Stimulated activated CD4-positive, alpha-beta T cell treated with anti-CD3 and anti-CD28 coated beads, Interleukin-12 subunit alpha, Interleukin-12 subunit beta, amount 100 ng/mL, for 4 hours (primary cell): ENCODE measurements at places on chromosomes 5 and 9.

DNA sequence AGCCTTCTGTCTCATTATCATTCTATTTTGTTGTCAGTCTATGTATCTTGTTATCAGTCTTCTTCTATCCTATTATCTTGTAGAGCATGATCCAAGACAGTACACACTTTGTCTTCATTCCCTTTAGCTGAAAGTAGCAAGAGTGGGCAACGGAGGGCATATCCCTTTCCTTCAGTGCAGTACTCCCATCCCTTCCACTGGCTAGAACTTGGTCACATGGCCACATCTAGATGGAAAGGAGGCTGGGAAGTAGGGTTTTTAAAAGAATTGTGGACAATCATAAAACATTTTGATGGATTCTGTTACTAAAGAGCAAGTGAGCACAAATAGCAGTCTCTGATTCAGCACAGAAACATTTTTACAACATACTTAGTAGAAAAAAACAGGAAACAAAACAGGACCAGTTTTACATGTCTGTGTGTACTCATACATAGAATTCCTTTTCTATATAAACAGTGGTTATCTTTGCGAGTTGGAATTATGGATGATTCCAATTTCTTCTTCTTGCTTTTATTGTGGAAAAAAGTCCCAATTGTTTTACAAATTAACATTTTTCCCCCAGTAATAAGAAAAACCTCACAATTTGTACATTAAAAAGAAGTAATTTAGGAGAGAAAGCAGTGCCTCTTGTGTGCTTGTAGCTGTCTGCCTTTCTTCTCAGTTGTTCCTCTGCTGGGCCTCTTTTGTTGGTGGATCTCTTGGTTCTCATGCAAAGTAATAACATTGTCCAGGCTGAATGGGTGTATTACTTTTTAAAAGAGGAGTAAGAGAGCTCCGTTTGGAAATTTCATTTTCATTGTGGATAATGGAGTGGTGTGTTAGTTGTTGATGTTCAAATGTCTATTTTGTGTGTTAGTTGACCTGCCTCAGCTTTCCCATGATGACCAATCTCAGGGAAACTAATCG is 410.9 kb upstream of the TRPC7 start:
- DNase-seq, result no peak

DNA sequence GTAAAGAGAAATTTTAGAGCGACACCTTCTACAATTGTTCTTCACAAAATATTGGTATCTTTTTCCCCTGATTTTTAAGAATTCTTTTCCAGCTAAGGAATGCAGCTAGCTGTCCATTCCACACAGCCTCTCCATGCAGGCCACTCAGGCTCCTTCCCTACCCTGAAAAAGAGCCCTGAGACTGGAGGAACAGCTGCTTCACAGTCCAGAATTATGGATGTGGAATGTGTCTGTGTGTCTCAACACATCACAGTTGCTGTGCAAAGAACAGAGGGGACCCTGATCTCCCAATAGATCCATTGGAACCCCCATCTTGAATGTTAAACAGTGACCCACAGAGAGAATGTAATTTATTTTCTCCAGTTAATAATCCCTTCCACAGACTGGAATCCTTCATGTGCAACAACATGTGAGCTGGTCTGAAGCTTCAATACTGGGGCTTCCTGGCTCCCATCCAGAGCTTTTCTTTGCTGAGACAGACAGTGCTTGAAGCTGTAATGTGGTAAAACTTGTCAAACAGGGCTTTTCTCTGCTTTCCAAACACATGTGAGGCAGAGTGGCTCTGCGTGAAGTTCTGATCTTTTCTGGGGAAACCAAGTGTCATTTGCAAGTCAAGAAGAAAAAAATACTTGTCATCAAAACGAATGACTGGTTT is 53.3 kb upstream of the SMC5 start:
- no peak for DNase-seq

DNA sequence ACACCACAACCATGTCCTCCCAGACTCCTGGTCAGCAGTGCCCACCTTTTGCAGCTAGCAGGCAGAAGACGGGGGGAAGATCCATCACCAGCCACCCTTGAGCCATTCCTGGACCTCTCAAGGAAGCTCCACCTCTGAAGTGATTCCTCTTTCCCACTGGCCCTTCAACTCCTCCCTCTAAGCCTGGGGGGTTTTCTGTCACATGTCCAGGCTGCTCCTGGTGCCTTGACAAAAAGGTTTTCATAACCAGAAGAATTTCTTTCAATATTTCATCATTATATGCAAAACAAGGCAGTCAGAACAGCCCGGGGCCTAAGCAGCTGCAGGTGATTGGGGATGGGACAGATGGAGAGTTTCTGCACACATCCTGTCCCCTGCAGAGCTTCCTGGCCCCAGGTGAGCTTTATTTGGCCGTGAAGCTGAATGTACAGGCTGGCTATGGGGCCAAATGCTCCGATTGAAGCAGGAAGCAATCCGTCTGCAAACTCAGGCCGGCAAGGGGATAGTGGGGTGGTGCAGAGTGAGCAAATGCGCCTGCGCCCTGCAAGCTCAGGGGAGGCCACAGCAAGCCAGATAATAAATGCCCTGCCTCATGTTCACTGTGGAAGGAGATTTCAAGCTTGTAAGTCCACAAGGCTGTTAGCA is 173.5 kb downstream of the C5orf15 start:
- DNase-seq, result no peak

DNA sequence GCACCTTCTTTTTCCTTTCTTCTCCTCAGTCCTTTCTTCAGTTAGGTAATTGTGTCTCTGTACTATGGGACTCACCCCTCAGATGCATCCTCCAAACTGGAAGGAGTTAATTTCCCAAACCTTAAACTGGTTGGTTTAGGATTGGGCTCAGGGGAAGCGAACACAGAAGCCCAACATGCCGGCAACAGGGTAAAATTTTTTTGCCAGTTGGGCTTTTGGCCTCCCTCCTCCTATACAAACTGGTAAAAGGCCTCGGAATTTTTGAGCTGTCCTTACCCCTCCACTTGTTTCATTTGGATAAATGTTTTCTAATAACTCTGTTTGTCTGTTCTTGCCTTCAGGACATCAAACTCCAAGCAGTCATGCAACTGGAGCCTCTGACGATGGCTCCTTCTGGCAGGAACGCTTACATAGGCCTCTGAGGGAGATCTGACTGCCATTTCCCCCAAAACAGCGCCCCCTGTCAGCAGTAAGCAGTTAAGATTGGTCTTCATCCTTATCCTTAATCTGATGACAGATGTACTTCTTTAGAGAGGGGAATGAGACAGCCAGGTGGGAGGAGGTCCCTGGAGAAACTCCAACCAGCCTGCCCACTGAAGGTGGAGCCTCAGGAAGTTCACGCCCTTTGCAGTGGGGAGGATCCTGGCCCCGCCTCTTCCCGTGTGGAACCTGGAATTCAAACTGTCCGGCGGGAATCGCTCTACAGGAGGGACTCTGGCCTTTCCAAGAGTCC is 57.8 kb upstream of the SPINK5 start:
- no peak for DNase-seq

- no peak for DNase-seq
These were observed 591.0 kb upstream of the DMAC1 start for GRCh38 chr9:8390571-8390970.

- DNase-seq, result no peak
These were observed 40.7 kb upstream of the HSD17B4 start for GRCh38 chr5:119411361-119412278.

- no peak for DNase-seq
These were observed 234.1 kb downstream of the LRRC70 start for GRCh38 chr5:62812621-62813255.

- no peak for DNase-seq
These were observed 7.6 kb upstream of the CXXC5 start for GRCh38 chr5:139640421-139641115.

DNA sequence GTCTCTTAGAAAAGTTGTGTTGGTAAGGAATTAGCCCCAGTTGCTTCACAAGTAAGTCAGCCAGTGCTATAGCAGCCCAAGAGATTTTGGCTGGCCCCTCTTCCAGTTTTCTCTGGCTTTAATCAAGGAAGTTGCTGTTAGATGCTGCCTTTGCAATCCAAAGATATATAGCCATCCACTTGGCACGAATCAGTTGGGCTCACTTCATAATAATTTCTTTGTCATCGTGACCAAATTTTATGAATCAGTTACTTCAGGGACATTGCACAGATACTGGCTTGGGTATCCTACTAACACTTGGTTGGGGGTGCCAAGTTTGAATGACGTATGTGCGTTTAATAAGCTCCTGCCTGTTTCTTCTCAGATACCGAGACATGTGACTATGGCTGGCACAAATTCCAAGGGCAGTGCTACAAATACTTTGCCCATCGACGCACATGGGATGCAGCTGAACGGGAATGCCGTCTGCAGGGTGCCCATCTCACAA is 81.5 kb downstream of the VCAN start:
- no peak for DNase-seq

- DNase-seq, result no peak
These were observed 156.1 kb downstream of the LURAP1L start for GRCh38 chr9:12930906-12931305.

DNA sequence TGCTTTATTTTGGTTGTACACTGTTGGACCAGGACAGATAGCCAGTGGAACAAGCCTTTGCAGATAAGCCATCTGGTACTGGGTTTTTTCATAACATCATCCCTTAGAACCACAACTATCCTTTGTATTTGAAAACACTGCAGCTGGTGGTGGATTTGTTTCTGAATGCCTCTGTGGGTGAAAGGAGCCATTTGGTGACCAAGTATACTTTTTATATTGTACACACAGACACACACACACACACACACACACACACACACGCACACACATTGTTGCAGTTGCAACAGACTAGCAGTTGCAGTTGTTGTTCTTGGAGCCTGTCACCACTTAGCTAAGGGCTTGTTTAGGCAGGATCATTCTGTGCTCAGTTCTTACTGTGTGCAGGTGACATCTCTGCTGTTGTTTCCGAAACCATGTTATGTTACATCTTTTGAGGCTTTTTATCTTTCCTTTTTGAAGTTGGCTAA is 22.9 kb upstream of the CAVIN4 start:
- DNase-seq, result no peak

- no peak for DNase-seq
These were observed 15.4 kb downstream of the FAM81B start for GRCh38 chr5:95406426-95407090.

DNA sequence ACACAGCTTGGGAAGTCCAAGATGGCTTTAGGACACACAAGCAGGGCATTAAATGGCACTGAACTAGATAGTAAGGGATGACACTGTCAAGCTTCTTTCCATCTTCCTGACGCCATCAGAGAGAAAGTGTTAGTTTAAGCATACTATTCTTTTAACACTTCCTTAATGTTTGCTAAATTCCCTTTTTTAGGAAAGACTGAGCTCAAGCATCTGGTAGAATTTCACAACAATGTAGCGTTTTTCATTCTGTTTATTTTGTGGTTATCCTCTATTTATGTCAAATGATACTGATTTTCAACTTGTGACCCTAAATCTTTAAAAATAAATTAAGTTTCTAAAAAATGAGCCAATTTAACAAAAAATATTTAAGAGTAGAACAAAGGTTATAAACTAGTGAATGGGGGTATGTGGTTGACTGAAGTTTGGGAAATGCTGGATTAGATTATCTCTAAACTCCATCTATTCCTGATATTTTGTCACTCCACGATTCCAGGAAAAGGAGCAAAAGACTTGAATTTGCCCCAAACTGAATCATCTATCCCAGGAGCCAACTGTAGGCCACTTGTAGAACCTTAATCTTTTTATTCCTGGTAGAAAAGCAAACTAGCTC is 147.4 kb upstream of the KLF9 start:
- no peak for DNase-seq

- DNase-seq, result no peak
These were observed 215.8 kb downstream of the HSPA4 start for GRCh38 chr5:133267601-133268000.

DNA sequence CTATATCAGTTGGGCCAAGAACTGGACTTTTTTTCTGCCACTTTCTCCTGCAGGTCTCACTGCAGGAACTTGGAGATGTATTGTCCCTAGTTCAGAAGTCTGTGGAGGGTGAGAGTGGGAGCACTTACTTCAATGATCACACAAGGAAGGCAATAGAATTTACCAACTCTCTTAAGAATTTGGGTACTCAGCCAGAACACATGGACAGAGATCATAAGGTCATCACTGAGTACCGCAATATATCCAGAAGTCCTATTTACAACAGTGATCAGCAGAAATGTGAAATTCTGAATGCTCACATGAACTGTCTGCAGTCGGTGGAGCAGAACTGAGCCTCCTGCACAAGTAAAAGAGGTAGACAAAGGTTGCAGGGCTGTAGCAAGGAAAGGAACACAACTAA is 101.0 kb downstream of the FAM114A2 start:
- no peak for DNase-seq

GRCh38 chr9:15286161-15286821 is 20.7 kb downstream of the TTC39B start:
- no peak for DNase-seq

DNA sequence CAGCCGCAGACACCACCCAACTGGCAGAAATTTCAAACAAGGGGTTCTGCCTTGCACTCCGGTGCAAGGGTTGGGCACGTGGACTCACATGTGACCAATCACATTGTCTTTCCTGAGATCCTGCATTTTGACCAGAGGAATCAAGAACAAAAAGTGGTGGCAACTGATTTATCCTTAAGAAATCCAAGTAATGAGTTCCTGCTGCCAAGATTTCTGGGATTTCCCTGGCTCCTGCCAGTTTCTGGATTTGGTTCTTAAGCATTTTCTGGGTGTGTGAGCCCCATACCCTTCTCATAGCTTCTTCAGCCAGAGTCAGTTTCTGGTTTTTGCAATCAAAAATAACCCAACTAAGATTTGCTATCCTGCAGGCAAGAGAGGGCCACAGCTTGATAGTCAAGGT is 17.4 kb upstream of the KCNIP1 start:
- no peak for DNase-seq

DNA sequence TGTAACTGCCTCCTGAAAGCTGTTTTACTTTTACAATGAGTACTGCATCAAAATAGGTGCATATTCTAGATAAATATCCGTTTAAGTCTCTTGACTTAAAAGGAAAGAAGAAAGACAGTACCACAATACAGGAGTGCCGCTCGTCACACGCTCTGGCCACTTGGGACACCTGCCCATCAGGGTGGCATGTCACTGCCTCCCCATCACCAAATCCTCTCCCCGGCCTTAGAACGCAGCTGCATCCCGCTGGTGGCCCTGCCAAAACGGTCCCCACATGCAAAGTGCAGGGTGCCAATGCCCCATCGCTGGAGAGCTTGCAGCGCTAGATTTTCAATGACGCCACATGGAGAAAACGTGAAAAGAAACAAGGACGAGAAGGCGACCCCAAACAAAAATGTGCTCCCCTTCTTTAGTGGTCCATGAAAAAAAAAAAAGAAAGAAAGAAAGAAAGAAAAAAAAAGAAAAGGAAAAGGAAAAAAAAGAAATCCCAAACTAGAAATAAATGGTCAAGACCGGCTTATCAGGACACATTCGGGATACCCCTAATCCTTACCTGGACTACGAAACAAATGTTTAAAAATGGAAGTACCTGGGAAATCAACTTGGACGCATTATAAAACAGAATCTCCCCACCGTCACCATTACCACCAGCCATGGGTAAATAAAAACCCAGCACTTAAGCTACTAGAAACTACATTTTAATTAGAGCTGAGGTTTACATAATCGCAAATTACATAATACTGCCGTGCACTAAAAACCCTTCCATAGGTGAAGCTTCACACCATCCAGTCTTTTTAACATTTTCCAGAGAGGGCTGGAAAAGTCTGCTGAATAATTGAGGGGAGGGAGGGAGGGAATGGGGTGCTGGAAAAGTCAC is 1.0 kb downstream of the ANKH start:
- DNase-seq, result peak; percentile 57
